ENCODE measurements at places on chromosomes 12 and 14. TPM values are rescaled to one million over a fixed set of nuclear protein-coding genes. Genes with fewer than 3 reads are reported as not detected.

The INHBC gene
- not detected for polyA plus RNA-seq

The RNFT2 gene
- polyA plus RNA-seq, result 3.2 TPM

The NANOG gene
- not detected for polyA plus RNA-seq

The RILPL1 gene
- polyA plus RNA-seq, result 0.09 TPM

The ANO2 gene
- not detected for polyA plus RNA-seq

The MANSC4 gene
- not detected for polyA plus RNA-seq
